ENCODE measurements at places on chromosomes 5 and 9.
A peak's percentile ranks its signal among the peaks of the same experiment; 100 is the strongest.

DNA sequence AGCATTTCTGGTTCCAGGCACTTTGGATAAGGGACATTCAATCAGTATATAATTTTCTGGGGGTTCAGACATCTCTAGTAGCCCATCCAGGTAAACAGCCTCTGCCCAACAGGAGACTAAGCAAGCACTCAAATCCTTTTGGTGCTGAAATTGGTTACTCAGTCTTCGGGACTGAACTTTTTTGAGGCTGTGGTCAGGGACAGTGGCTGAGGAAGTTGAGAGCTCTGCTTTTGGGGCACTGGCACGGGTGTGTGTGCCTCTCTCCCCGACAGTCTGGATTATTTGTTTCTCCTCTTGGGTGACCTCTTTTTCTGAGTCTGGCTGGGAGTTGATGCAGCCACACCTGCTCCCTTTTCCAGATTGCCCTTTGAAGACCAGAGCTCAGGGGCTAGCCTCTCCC is 47.6 kb downstream of the ACER2 start:
- no peak for DNase-seq

DNA sequence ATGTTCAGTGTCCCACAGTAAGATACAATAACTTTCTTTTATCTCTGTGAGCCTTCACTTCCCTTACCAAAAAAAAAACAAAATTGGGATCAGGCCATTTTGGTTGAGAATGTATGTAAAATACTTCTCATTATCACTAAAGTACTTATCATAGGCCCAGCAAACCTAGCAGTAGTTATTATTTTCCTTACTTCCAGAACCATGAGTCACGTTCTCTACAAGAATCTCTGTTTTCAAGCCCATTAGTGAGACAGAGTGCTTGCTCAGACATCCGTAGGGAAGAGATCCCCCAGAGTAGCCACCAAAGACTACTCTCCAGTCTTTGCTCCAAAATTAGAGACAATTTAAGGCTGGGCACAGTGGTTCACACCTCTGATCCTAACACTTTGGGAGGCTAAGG is 103.9 kb upstream of the NR5A1 start:
- DNase-seq: no peak

DNA sequence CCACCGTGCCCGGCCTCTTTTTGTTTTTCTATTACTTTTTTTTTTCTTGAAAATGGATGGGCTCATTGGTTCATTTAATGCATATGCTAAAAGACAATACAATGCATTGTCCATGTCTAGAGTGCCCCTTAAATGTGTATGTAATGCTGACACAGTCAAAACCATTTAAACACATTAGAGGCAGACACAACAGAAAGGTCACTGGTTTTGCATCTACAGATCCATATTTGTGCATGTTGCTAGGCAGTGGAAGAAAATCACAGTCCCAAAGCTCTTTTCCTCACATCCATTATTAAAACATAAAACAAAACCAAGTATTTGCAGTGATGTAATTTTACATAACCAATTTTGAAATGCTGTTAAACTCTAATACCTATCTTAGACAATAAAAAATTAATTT is 389.0 kb downstream of the TAF11L14 start:
- DNase-seq: no peak

GRCh38 chr5:40734986-40735385 is 20.8 kb downstream of the TTC33 start:
- DNase-seq: no peak

GRCh38 chr5:170861917-170862766 is at the start of gene RANBP17:
Gene RANBP17, plus strand, starts transcription at chr5:170862018.
- no peak for DNase-seq

DNA sequence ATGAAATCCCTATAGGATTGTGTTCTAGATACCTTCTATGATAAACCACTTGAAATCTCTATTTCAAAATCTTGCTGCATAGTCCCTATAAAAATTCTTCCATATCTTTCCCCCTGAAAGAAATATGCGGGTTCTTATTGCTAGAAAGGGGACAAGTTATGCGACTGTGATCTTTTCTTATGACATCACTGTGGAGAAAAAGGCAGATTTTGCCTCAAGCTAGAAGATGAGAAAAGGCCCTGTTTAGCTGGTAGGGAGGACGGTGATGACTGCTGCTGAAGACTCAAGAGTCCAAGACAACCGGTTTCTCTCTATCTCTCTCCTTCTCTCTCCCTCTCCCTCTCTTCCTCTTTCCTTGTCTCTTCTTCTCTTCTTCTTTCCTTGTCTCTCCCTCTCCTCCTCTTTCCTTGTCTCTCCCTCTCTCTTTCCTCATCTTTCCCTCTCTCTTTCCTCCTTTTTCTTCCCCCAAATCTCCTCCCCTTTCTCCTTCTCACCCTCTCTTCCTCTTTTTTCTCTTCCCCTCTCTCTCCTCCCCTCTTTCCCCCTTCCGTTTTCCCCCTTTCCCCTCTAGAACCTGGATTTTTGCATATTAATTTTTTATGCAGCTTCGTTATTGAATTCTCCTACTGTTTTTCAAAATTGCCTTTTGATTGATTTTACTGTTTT is 5.3 kb downstream of the OR2S2 start:
- no peak for DNase-seq

GRCh38 chr5:14821100-14821845 is 50.3 kb downstream of the ANKH start:
- no peak for DNase-seq

DNA sequence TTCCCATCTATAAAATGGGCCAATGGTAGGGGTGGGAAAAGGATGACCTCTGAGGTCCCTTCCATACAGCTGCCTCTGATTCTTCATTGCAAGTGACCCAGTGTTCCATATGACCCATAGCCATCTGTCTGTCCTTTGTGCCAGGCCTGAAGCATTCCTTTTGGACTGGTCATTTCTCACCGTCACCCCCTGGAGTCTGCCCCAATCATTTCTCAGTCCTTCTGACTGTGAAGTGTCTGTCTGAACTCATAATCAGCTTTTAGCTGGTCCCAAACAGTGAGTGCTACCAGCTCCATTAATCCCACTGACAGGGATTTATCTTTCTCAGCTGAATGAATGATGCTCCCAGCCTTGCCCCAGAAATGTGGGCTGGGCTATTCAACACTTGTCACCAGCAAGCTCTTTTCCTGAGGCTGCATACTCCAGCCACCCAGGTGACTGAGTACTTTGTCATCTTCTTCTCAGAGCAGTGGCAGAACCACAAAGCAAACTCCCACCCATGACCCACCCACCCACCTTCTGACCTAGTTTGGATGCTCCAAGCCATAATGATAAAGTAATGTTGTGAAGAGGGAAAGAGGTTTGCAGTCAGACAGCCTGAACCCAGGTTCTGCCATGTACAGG is 37.4 kb downstream of the KCNIP1 start:
- DNase-seq: no peak

- no peak for DNase-seq
Observed at GRCh38 chr9:90099262-90099963, 494.6 kb downstream of the GADD45G start.

- no peak for DNase-seq
Observed at GRCh38 chr5:69491838-69492390, 676 bp upstream of the OCLN start.

GRCh38 chr5:162824360-162824759 is 613.0 kb upstream of the CCNG1 start:
- DNase-seq: no peak

- peak; percentile 72 for DNase-seq
Observed at GRCh38 chr9:92138157-92138959, 23.1 kb upstream of the SPTLC1 start.

DNA sequence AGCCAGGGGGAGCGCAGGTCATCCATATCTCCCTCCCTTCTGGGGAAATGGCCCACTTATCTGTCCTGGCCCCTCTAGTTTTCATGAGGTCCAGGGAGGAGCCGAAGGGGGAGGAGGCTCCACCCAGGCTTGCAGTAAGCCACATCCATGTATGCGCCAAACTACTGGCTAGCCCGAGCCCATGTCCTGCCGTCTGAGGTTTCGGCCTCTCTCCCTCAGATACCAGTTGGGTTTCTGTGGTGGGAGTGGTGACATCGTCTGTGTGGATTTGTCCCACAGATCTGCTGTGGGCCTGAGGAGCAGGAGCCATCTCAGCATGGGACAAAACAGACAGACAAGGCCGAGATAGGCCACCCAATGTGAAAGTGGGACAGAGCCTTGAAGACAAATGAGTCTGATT is 78.3 kb upstream of the ORM1 start:
- no peak for DNase-seq

GRCh38 chr5:142851731-142852130 is 81.6 kb downstream of the ARHGAP26 start:
- no peak for DNase-seq

DNA sequence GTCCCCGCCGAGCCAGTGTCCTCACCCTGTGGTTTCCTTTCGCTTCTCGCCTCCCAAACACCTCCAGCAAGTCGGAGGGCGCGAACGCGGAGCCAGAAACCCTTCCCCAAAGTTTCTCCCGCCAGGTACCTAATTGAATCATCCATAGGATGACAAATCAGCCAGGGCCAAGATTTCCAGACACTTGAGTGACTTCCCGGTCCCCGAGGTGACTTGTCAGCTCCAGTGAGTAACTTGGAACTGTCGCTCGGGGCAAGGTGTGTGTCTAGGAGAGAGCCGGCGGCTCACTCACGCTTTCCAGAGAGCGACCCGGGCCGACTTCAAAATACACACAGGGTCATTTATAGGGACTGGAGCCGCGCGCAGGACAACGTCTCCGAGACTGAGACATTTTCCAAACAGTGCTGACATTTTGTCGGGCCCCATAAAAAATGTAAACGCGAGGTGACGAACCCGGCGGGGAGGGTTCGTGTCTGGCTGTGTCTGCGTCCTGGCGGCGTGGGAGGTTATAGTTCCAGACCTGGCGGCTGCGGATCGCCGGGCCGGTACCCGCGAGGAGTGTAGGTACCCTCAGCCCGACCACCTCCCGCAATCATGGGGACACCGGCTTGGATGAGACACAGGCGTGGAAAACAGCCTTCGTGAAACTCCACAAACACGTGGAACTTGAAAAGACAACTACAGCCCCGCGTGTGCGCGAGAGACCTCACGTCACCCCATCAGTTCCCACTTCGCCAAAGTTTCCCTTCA is 1.4 kb downstream of the GLIS3 start:
- DNase-seq: peak; percentile 30

Data from activated CD4-positive, alpha-beta T cell treated with anti-CD3 and anti-CD28 coated beads, Interleukin-2, amount 50 U/mL, for 1 hour (primary cell).